DMS153 (cell line): ENCODE measurements at places on chromosomes 1 and 21.

DNA sequence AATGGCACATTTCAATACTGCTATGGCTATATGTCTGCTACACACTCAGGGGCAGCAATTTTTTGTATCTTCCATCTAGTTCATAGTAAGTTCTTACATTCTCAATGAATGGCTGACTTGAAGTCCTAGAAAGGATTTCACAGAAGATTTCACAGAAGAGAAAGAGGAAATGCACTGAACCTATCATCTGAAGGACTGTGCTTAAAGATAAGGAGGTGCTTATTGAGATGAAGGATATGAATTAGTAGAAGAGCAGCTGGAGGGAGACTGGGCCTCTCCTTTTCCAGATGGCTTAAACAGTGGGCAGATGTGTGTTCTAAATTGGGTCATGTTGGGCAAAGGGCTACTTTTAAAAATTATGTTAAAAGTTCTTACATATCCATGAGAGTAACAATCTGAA, 14.6 kb downstream of the ADAR start:
- DNase-seq = no peak

DNA sequence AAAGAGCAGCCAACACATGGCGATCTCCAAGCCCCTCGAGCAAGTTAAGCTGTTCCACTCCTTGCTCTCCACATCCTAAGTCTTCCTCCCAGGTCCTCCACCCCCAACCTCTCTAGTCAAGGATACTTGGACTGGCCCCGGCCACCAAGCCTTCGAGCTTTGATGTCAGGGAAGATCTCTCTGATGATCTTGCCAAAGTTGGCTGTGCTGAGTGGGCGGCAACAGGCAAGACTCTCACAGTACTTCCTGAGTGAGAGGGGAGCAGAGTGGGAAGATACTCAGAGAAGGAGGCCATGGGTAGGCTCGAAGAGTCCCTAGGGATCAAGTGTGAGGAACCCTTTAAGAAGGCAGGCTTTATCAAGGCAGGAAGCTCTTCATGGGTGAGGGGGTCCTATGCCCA, 2.8 kb downstream of the RFX5 start:
- no peak for DNase-seq

DNA sequence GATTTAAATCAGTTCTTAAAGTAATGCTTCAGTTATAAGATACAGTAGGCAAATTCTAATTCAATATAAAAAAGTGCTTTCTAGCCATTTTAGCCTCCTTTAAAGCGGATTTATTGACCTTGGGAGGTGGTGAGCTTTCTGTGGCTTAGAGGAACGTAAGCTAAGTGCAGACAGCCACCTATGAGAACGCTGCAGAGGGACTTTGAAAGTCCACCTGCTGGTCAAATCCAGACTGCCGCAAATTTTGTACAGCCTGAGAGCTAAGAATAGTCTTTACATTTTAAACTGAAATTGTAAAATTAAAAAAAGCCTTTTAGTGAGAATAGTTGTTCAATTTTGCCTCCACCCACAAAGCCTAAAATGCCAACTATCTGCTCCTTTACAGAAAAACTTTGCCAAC, 67.0 kb upstream of the SSX2IP start:
- DNase-seq = no peak

- peak; percentile 82 for DNase-seq
Measured at GRCh38 chr1:94873520-94874351, 53.2 kb downstream of the CNN3 start.

DNA sequence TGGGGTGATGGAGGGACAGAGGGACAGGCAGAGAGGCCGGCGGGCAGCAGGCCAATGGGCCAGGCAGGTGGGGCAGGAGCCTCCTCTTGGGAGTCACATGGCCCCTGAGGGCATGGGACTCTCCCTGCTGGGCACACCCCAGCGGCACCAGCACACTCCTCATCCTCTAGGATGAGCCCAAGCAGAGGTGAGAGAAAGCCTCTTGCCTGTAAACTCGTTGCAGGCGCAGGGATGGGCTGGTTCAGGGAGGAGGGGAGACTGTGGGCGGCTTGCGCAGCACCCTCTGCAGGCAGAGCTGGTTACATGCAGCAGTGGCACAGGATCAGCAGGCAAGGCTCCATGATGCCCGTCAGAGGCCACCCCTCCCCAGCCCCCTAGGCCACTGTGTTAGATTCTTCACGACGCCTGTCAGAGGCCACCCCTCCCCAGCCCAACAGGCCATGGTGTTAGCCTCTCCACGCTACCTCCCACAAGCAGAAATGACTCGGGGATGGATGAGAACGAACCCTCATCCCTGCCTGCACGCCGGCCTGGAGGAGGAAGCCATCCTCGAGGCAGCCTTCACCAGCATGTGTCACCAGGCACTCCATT, 209.7 kb upstream of the VAMP3 start:
- DNase-seq = peak; percentile 25

DNA sequence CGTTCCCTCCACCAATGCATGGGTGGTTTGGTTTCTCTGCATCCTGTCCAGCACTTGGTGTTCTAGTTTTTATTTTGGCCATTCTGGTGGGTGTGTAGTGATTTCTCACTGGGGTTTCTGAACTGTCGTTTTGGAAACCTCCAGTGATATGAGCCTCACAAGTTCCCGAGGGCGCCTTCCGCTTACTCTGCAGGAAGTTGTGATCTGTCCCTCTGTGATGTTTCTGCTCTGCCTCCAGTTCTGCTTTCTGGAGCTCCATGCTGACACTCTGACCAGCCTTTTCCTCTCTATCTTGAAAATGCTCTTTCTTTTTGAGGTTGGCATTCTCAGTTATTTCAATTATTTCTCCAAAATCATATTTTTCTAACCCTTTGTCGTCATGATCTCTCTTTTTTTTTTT, 111.6 kb downstream of the PLD5 start:
- no peak for DNase-seq

DNA sequence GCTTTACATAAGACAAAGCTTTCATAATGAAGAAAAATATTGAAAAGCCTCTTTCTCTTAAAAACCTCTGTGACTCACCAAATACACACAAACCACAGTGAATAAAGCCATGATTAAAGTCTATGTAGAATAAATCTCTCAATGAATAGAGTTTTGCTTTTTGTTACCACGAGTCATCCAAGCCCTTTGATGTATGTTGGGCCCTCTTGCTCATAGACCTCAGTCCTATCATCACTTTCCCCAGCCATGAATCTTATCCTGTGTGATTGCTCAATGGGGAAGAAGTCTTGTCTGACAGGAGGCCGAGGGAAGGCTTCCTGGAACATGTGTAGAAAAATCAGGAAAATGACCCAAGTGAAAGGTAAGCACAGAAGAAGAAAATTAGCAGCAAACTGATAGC, 60.8 kb downstream of the NGF start:
- DNase-seq = no peak

DNA sequence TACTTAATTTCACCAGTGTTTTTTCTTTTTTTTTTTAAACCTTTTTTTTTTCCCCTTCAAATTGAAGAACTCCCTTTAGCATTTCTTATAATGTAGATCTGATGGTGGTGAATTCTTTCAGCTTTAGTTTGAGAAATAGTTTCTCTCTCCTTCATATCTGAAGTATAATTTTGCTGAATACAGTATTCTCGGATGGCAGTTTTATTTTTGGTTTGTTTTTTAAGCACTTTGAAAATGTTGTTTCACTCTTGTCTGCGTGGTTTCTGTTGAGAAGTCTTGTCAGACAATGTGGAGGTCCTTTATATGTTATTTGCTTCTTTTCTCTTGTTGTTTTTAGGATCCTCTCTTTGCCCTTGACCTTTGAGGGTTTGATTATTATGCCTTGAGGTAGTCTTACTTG, 135.1 kb downstream of the RPS6KC1 start:
- no peak for DNase-seq

DNA sequence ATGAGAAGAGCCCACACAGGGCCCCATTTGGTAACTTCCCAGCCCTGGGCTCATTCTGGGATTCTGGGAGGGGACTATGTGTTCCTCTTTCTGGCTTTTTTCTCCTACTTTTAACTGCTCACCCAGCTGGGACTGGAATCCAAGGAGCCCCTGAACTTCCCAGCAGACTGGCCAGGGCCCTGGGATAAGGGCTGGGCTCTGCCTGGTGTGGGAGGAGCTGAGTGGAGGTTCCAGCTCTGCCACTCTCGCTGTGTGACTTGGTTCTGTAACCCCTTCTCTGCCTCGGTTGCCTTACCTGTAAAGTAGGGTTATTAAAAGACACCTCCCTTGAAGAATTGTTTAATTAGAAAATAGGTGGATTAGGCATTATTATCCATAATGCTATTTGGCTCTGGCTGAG, 19.6 kb upstream of the EPB41 start:
- no peak for DNase-seq

GRCh38 chr1:147086129-147086528, 86.1 kb downstream of the PRKAB2 start:
- no peak for DNase-seq

- DNase-seq = no peak
Measured at GRCh38 chr1:223430236-223430635, 37.0 kb downstream of the CCDC185 start.

- DNase-seq = peak; percentile 86
Measured at GRCh38 chr1:212291505-212292134, 6.4 kb downstream of the PPP2R5A start.

GRCh38 chr1:167714098-167714438, 7.7 kb upstream of the MPZL1 start:
- no peak for DNase-seq

- DNase-seq = no peak
Measured at GRCh38 chr1:117481410-117481809, 114.2 kb downstream of the MAN1A2 start.

DNA sequence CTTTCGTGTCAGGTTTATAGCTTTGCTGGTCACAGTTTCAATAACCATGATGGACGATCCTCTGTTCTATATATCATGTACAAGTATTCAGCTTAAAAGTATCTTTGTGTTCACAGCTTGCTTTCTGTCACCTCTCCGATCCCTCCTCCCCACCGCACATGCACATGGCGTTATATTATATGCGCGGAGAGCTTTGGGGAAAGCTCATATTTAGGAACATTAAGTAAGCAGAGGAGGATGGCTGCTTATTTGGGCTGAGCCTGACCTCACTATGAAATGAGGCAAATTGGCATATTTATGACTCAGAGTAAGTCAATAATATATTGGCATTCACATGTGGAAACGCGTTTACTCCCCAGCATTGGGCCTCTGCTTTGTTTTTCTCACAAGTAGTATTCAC, 360.5 kb downstream of the HLX start:
- DNase-seq = no peak

GRCh38 chr1:3444736-3445135, 9.7 kb upstream of the ARHGEF16 start:
- DNase-seq = no peak

DNA sequence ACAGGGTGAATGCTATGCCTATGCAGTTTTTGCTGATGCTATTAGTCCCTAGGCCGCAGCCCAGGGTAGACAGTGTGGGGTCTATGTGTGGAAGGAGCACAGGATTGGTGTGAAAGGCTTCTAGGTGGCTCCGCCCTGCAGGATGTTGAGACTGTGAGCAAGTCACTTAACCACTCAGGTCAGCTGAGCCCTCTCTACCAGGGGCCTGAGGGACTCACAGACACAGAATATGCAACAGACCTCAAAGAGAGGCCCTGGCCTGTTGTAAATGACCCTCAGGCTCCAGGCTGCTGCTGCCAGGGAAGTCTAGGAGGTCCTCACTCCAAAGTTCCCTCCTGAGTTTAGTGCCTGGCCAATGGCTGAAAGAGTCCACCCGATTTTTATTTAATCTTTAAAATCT, 11.0 kb downstream of the NHLH2 start:
- no peak for DNase-seq

DNA sequence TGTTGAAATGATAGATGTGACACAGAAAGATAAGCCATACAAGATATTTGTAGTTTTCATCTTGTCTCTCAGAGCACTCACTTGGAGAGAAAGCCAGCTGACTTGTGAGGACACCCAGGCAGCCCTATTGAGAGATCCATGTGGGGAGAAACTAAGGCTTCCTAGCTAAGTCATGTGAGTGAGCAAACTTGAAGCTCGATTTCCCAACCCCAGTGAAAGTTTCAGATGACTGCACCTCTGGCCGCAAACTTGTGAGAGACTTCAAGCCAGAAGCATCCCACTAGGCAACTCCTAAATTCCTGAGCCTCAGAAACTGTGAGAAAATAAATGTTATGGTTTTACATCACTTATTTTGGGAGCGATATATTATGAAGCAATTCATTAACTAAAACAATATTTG, 832.3 kb downstream of the LTN1 start:
- no peak for DNase-seq

- DNase-seq = no peak
Measured at GRCh38 chr1:239353536-239353935, 32.8 kb upstream of the CHRM3 start.

DNA sequence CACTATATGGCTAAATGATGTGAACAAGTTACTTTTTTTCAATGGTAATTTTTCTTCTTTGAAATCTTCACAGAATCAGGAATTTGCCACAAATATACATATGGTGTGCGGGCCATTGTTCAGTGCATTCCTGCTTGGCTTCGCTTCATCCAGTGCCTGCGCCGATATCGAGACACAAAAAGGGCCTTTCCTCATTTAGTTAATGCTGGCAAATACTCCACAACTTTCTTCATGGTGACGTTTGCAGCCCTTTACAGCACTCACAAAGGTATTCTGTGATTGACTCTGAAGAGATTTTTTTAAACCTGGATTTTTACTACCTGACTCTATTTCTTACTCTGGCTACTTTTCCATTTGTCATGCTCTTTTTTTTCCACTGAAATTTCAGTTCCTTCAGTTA, 76.2 kb upstream of the KIAA1614 start:
- DNase-seq = no peak

- DNase-seq = no peak
Measured at GRCh38 chr1:66343569-66344325, 190.2 kb upstream of the SGIP1 start.

- DNase-seq = no peak
Measured at GRCh38 chr21:38626306-38626705, 128.0 kb upstream of the ERG start.

DNA sequence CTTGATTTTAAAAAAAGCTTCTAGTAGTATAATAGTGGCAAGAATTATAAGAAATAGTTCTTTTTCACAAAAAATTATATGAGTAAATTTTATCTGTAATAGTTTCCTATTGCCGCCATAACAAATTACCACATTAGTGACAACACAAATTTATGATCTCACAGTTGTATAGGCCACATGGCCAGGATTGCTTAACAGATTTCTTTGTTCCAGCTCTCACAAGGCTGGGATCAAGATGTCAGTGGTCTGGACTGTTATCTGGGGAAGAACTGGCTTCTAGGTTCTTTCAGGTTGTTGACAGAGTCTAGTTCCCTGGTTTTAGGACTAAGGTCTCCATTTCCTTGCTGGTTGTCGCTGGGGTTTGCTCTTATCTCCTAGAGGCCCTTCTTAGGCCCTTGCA, 236.4 kb downstream of the USP25 start:
- DNase-seq = no peak

DNA sequence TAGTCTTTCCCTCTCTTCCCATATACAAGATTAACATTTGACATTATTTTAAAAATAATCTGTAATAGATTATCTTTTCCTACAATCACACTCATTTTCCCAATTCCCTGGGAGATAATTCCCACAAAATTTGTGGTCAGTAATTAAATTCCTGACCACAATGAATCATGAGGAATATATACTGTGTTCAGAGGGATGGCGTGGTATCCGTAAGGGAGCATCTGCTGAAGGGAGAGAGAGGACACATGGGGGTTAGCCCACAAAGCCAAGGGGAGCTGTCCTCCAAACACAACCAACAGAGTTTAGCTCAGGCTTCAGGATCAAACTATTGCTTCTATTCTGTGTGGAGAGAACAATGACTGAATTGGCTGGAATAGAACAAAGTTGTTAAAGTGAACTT, 57.1 kb upstream of the PPP2R5A start:
- DNase-seq = no peak
